ENCODE measurements at places on chromosomes 13 and 19. TPM values are rescaled to one million over a fixed set of nuclear protein-coding genes. Genes with fewer than 3 reads are reported as not detected.

KL gene
- total RNA-seq: not detected

RPS28 gene
- total RNA-seq: 153 TPM

APOC4 gene
- total RNA-seq: not detected

FUT2 gene
- not detected for total RNA-seq

ZNF878 gene
- total RNA-seq: not detected

ZNF229 gene
- total RNA-seq: 9.1 TPM

HSH2D gene
- total RNA-seq: not detected

PRKACA gene
- 36.0 TPM for total RNA-seq

MLLT1 gene
- 8.0 TPM for total RNA-seq

NPAS1 gene
- total RNA-seq: 0.27 TPM

DOCK6 gene
- 2.9 TPM for total RNA-seq

HMG20B gene
- 79.9 TPM for total RNA-seq

ZNF729 gene
- total RNA-seq: not detected

ECSIT gene
- total RNA-seq: 66.3 TPM

ZNF540 gene
- not detected for total RNA-seq

SMAD9 gene
- 0.30 TPM for total RNA-seq

ZNF44 gene
- 8.4 TPM for total RNA-seq

GEMIN7 gene
- total RNA-seq: 43.3 TPM

NAPSA gene
- not detected for total RNA-seq

PNMA8B gene
- total RNA-seq: 0.06 TPM

ICAM3 gene
- total RNA-seq: 1.4 TPM

ZNF83 gene
- total RNA-seq: 23.8 TPM
